ENCODE measurements at places on chromosomes 5 and 9.

- no peak for DNase-seq
These were observed 109.1 kb upstream of the ELL2 start for GRCh38 chr5:96070622-96071225.

DNA sequence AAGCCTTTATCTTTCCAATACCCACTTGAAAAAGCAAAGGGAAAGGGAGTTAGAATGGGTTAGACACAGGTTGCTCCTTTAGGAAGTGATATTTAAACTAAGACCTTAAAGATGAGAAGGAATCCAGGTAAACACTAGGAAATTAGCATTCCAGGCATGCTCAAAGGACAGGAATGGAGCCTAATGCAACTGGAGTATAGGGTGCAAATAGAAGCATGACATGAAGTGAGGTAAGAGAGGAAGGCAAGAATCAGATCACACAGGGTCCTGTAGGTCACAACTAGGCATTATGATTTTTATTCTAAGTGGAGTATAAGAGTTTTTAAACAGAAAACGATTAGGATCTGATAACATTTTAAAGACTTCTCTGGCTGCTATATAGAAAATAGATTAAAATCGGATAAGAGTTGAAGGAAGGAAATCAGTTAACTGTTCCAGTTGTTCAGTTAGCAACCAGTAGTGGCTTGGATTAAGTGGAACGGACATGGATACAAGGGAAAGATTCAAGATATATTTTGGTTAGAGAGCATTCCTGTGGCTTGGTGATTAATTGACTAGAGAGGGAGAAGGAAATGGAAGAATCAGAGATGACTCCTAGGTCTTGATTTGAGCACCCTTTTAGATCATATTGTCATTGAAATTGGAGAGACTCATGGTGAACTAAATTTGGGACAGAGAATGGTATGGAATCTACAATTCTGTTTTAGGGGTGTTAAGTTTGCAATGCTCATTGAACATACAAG lies 95.9 kb downstream of the FBXO4 start:
- DNase-seq = no peak

DNA sequence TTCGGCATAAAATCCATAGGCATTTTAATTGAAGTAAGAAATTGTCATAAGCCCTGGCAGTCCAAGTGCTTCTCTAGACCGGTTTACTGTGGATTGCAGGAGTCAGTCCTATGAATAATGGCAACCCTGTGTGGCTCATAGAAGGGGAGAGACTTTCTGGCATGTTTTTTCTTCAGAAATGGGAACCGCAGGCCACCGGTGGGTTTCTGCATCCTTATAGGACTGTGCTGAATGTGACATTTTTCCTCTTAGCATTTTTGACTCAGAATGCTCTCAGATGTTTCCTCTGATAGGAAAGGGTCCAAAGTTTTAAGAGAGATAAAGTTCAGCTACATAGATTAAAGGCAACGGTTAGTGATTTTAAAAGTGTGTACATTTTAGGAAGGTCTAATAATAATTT lies 6.3 kb downstream of the DAPK1 start:
- DNase-seq = no peak

DNA sequence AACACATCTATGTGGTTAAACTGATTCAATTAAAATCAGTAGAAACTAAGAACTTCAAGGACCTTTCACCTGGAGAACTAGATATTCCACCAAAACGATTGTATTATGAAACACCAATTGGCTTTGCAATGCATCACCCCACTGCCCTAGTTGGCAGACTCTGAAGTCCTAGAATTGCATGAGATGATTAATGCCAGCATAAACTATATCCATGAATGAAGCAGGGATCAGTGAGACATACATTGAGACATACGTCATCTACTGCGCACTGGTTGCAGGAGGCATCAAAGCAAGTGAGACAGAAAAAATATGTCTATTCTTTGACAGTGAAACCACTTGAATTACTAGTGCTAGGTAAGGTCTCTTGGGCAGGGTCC lies 9.7 kb upstream of the ZNF354A start:
- DNase-seq = no peak

DNA sequence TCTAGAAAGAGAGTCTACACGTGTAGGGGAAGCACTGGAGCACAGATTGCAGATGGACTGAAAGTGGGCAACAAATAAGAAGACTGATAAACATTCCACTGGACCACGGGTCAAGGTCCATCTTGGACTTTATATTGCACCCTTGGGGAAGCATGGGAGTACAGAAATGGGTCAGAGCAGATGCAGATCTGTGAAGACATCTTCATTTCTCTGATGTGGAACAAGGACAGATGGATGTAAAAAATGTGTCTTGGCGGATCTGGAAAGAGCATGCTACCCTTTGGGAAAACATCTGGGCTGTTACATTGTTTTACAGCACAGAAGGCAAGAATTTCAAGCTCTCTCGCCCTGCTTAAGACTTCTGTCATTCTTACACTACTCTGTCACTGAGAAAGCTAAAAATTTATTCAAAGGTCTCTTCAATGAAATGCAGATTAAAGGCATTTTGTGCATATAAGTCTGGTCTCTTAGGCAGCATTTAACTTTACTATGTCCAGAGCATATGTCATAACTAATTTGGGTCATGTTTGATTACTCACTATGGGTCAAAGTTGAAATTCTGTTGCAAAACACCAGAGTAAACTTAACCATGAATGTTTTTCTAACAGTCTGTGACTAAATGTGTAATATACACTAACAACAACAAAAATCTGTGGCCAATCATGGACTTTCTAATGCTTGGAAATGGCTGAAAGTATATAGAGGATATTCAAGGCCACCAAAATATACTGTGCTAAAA lies 756.4 kb upstream of the DMAC1 start:
- DNase-seq = no peak
